NAMALWA (cell line): ENCODE measurements at places on chromosomes 7 and 10.

DNA sequence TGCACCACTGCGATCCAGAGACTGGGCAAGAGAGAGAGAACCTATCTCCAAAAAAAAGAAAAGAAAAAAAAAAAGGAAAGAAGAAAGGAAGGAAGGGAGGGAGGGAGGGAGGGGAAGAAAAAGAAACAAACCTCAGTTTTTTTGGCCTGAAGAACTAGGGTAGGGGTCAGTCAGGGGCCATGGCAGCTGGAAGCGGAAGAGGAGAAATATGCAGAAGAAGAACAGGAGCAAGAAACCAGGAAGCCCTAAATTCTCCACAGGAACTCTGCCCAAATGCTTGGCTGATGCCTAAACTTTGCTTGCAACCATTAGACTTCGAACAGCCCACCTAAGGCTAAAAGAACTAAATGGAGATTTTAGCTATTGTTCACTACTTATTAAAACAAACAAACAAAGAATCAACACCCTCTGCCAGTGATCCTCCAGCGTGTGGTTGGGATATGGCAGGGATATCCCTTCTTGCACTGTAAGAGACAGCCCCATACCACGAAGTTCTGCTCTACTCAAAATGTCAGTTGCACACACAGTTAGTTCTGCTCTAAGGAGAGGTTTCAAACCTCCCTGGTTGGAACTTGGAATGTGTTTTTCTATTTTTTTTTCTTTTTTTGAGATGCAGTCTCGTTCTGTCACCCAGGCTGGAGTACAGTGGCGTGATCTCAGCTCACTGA lies 139.5 kb downstream of the FAM107B start:
- no peak for DNase-seq

DNA sequence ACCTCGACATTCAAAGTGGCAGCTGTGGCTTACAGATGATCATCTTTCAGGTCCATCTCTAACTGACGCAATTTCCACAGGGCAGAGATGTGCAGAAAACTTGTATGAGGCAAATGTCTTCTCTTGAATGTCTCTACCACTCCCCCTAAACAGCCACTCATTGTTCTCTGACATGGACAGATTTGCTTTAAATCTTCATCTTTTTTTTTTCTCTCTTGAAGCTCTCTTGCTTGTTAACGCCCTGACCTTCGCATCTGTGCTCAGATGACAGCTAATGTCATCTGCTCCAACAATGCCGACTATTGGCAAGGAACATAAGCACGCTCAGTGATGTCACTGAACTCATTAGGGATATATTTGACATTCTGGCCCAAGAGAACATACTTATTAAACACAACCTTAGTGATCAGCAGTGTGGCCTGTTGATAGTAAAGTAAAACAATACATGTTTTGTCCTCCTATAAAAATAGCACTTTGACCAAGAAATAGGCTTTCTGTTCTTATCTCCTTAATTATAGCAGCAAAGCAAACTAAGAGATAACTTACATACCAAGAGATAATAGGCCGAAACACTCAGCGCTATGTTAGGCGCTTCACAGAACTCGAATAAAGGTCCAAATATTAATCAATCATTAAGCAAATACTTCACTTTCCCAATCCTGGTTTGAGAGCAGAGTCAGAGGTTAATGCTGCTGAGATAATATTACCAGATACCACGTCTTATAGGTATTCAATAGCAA lies 583.5 kb downstream of the PARD3 start:
- DNase-seq, result no peak

- no peak for DNase-seq
Observed at GRCh38 chr10:17425584-17426262, 28.7 kb downstream of the ST8SIA6 start.

DNA sequence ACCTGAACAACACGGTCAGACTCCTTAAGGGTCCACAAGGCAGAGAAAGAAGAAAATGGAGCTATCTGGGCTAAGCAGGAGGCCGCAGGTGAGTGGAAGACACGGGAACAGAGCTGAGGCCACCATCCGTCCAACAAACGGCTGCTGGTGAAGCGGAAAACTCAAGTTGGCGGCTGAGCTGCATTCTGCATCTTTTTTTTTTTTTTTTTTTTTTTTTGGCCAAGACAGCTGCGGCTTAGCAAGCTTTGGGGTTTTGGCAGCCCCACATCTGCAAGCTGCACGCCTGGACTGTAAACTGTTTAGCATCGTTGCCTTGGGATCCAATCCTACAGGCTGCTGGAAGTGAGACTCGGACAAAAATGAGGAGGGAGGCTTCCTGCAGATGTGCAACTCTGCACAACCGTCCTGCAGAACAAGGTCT lies 37.4 kb downstream of the RGS10 start:
- DNase-seq, result no peak

GRCh38 chr10:9140373-9140772 lies 1085.9 kb downstream of the GATA3 start:
- no peak for DNase-seq

- DNase-seq, result no peak
Observed at GRCh38 chr10:125009661-125010161, 67.8 kb downstream of the ZRANB1 start.

DNA sequence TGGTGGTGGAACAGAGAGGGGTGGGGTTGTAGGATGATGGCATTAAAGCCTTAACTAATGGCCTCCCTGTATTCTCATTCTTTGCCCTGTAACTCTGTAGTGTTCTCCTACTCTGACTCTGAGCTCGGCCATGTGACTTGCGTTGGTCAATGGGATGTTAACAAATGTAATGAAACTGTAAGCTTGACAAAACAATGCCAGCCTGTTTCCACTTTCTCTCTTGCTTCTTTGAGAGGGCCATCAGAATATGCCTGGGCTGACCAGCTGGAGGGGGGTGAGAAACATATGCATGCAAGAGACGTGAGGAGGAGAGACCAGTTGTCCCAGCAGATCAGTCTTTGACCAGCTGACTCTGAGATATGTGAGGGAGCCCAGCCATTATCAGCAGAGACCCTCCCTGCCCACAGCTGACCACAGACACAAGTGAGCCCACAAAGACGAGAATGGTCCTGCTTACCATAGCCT lies 100.6 kb downstream of the ICA1 start:
- no peak for DNase-seq

- DNase-seq, result no peak
Observed at GRCh38 chr10:125565046-125565445, 117.9 kb downstream of the TEX36 start.

DNA sequence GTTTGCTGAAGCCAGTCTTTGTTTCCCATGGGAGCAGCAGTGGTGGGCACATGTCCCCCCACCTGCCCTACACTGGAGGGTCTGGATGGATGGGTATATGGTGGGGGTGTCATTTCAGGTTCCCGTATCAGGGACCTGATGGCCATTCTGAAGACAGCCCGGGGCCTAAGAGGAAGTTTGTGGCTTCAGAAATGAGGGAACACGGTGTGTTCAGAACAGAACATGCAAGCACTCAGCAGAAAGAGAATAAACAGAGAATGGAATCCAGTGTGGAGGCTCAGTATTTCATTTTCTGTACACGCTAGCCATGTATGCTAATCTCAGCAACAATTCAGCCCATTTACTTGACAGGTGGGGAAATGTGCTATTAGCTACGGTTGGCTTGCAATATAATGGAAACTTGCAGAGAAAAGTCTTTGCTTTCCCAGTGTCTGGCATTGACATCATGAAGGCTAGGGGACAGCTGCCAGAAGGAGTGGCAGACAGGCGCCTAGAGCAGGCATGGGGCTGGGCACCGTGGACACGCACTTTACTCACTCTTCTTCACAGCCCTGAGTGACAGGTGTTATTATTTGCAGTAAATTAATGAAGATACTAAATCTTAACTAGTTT lies 98.6 kb downstream of the ELMO1 start:
- peak; percentile 22 for DNase-seq

DNA sequence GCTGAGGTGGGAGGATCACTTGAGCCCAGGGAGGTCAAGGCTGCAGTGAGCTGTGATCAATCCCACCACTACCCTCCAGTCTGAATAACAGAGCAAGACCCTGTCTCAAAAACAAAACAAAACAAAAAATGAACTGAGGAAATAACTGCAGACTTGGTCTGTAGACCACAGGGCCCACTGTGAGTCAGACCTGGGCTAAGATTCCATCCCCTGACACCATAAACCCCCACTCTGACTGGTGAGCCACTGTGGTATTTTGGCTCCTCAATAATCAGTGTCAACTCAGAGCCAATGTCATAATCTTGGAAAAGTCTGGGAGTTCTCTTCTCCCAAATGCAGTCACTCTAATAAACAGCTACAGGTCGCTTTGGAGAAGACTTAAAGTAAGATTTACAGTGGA lies 24.0 kb upstream of the ERCC6 start:
- DNase-seq, result no peak

GRCh38 chr10:450463-450862 lies 239.0 kb downstream of the DIP2C start:
- peak; percentile 25 for DNase-seq
